Breast epithelium (tissue), 4 donors: ENCODE measurements at places on chromosomes 2 and 18. TPM values are rescaled to one million over a fixed set of nuclear protein-coding genes. Genes with fewer than 3 reads are reported as not detected.

Gene STARD6
- not detected for total RNA-seq

Gene SP110
- 36.9 TPM for total RNA-seq

Gene HNMT
- total RNA-seq: 174 TPM

Gene PELI1
- 40.6 TPM for total RNA-seq
